Activated CD4-positive, CD25-positive, alpha-beta regulatory T cell treated with anti-CD3 and anti-CD28 coated beads, Interleukin-2, amount 50 U/mL, for 16 hours (primary cell): ENCODE measurements at places on chromosomes 6 and 20.

- DNase-seq, result no peak
Measured at GRCh38 chr6:25748049-25748448, 6.5 kb upstream of the SLC17A4 start.

DNA sequence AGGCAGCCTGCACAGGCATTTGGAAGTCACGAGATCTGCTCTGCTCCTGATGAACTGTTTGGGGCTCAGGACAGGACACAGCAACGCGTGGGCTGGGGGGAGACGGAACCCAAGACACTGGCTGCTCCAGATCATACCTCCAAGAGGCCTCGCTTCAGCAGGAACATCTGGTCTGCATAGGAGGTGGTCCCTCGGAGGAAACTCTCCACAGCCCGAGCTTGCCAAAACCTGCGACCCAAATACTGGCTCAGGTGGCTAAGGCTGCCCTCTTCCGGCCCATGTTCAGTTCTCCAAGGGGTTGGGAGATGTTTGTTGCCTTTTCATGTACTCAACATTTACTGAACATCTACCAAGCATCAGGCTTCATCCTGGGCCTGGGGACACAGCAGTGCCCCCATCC is 51.7 kb downstream of the MYH7B start:
- no peak for DNase-seq

DNA sequence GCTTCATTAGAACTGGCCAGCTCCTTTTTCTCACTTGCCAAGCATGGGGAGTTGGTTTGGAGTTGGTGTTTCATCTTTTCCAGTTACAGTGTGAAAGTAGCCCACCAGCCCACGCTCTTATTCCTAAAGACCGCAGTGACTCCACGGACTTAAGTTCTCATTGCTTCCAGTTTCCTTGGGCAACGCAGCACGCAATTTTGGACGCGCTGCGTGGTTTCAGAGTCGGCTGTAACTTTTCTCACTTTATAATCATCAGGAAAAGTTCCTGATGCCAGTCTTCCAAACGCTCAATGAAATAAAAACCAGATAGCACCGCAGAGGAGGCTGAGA is 381 bp upstream of the PEX7 start:
- DNase-seq, result no peak

GRCh38 chr6:86030875-86031274 is 388.2 kb upstream of the SYNCRIP start:
- DNase-seq, result no peak

DNA sequence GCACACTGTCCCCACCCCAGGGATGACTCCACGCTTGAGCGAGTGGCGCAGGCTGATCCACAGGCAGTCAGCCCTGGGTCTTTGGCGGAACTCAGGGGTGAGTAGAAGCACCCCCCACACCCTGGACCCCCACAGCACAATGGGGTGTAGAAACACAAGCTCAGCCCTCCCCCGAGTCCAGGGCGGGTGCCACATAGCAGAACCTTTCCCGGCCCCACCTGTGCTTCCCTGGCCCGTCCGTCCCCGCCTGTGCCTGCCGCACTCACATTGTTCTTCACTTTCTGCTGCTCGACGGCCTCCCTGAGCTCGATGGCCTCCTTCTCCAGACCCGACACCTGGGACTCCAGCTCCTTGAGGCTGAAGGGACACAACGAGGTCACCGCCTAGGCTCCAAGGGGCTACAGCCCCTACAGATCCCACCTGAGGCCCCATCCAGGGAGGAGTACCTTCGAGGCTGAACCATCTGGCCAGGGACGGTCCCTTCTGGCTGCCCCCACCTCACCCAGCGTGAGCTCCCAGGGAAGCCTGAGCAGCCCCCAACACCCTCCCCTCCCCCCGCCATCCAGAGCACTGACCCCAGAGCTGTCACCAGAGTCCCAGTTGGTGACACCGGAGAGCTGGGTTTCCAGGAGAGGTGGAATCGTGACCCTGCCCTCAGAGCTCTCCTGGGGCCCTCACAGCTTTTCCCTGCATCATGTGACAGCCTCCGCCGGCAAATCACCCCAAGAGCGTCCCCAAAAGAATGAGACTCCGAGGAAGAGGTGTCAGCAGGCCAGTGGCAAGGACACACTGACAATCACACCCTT is 55.6 kb downstream of the DSTN start:
- no peak for DNase-seq

- no peak for DNase-seq
Measured at GRCh38 chr20:3521852-3522740, 51.3 kb downstream of the ATRN start.
